H54 (cell line): ENCODE measurements at places on chromosomes 2 and 18.
A peak's percentile ranks its signal among the peaks of the same experiment; 100 is the strongest.

GRCh38 chr2:241844831-241845578 lies 13.7 kb downstream of the PDCD1 start:
- no peak for DNase-seq

DNA sequence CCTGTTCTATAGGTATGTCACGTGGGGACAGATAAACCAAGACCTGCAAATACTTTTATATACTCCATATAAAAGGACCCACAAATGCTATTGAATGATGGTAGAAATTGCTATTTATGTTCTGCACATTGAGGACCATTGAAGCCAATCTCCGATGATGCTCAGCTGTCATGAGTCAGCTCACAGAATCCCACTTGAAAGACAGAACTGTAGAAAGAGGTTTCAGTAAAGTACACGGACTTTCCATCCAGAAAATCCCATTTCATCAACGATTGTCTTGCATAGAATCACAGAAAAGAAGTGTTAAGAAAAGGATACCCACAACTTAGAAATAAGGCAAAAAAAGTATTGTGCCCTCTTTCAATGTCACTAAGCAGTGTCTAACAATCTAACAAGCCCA lies 169.0 kb upstream of the COPS8 start:
- no peak for DNase-seq

- DNase-seq, result no peak
Observed at GRCh38 chr2:43941359-43941758, 54.4 kb downstream of the LRPPRC start.

DNA sequence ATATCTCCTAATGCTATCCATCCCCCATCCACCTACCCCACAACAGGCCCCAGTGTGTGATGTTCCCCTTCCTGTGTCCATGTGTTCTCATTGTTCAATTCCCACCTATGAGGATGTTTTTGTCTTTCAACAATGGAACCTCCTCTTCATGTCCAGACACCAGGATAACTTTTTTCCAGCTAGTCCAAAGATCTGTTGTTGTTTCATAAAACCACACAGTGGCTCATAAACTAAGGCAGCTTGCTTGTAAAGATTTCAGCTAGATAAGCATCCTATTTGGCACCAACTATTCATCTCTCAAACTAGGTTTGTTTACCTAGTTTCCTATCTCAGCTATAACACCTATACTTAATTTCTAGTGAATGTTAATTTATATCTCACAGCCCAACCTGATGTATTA lies 937.7 kb downstream of the TRIB2 start:
- no peak for DNase-seq

- no peak for DNase-seq
Observed at GRCh38 chr2:120986898-120987650, 251.4 kb downstream of the GLI2 start.

DNA sequence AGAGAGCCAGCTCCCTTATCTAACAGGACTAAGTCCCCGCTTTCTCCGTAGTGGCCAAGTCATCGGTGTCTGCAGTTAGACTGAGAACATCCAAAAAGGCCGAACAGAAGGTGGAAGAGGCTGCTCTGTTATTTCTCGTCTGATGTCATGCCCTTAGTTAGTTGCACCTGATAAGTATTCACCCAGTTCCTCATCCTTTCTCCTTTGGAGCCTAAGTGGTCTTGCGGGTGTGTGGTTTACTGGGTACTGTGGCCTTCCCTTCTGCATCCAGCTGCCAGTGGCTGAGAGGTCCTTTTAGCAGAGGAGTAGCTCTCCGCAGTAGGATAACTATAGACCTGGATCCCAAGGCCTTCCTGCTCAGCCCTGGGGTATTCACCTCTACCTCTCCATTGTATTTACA lies 211.6 kb downstream of the BCL2 start:
- DNase-seq, result no peak

DNA sequence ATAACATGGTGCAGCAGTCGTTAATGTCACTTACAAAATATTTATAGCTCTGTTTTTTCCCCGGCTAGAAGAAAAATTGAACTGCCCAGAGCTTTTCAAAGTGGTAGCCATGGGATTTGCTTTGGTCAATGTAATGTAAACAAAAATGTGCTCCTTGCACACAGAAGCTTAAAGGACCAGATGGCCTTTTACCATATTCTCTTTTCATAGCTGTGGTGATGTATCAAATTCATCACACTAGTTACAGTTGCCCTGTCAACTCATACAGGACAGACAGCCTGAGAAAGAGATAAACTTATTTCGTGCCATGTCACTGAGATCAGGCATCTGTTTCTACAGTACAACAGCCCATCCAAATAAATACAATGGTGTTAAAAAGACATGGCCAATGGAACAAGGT lies 368.1 kb upstream of the CDH19 start:
- no peak for DNase-seq

GRCh38 chr2:58098254-58099095 lies 51.9 kb downstream of the VRK2 start:
- DNase-seq, result no peak

- no peak for DNase-seq
Observed at GRCh38 chr2:40434731-40435271, 17.1 kb downstream of the SLC8A1 start.

DNA sequence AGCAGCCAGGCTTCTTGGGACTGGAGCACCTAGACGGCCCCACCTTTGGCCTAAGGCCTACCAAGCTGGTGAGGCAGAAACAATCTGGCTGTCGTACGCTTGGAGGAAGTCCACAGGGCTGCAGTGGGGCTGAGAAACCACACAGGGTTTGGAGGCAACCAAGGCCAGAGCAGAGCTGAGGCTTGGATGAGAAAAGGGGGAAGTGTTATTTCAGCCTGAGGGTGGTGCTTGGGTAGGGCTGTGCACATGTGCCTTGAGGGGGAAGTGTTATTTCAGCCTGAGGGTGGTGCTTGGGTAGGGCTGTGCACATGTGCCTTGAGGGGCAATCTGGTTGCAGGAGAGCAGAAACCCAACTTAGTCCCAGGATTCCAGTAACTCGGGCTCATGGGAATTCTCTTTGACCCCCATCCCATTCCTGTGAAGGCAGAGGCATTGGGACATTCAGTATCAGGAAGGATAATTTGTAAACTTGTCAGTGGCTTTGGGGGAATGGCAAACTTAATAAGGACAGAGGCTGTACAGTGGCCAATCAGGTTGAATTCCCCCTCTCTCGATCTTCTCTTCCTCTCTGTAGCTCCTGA lies 971 bp upstream of the FBXO41 start:
- DNase-seq, result no peak

DNA sequence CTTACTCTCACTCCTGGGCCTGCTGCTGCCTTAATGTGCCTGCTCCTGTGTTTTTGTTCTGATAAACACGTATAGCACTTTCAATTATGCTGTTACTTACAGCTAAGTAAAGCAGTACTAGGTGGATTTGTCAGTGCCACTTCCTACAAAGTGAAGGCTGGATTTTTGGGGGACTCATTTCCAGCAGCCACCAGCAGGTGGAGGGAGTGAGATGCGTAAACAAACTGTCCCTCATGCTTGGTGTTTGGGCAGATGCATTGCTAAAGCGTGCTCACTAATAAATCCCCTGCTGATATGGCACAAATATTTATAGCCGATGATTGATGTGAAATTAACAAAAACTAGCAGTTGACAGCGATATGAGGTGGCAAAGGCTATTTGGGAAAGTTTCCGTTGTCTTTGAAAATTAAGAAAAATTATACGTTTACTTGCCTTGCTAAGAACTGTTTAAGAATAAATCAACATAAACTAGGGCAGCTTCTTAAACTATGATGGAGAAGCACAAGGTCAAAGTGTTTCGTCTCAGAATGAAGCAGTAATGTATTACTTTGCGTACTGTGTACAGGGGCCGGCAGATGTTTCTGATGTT lies 101.7 kb downstream of the AGAP1 start:
- DNase-seq, result peak; percentile 33
